T-helper 22 cell (primary cell): ENCODE measurements at places on chromosomes 5 and 9.

GRCh38 chr5:67245259-67245846 lies 48.8 kb upstream of the CD180 start:
- DNase-seq: no peak

DNA sequence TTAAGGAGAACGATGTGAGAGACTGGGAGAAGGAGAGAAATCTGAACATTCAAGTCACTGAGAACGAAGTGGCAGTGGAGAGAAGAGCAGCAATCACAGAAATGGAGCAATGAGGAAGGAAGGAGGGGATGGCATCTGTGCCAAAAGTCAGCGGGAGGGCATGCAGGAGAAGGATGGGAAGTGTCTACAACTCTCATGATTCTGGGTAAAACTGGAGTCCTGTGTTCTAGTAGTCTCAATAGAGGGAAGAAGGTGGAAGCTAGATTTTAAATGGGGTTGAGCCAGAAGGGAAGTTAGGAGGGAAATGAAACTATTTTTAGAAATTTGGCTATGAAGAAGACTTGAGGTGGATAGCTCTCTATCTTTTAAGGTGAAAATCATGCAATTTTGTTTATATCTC lies 39.1 kb upstream of the SPATA31C2 start:
- no peak for DNase-seq

DNA sequence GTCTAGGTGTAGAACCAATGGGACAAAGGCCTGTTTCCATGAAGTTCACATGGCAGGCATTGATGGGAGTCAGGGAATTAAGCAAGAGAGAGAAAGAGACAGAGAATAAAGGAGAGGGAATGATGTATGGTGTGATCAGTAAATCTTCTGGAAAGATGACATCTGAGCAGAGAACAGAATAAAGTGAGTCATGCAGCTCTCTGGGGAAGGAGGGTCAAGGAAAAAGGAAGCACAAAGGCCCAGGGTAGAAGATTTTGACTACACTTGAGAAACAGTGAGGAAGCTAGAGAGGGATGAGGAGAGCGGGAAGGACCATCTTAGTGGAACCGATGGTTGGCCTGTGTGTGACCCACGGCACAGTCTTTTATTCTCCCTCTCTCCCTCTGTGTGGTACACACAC lies 425.9 kb downstream of the SPOCK1 start:
- no peak for DNase-seq

DNA sequence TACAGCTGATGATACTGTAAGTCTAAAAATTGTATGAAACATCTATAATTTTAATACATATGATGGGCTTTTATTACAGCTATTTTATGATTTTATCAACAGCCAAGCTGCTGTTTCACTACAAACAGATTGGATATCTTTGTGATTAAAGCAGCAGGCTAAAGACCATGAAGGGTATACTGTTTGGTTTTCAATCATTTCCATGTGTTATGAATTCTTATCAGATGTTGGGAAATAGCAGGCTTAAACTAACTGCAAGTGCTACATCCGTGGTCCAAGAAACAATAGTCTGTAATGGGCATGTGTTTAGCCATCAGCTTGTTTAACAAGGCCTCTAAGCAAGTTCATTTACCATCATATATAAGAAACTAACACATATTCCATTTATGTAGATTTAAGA lies 107.5 kb downstream of the CWC27 start:
- no peak for DNase-seq

DNA sequence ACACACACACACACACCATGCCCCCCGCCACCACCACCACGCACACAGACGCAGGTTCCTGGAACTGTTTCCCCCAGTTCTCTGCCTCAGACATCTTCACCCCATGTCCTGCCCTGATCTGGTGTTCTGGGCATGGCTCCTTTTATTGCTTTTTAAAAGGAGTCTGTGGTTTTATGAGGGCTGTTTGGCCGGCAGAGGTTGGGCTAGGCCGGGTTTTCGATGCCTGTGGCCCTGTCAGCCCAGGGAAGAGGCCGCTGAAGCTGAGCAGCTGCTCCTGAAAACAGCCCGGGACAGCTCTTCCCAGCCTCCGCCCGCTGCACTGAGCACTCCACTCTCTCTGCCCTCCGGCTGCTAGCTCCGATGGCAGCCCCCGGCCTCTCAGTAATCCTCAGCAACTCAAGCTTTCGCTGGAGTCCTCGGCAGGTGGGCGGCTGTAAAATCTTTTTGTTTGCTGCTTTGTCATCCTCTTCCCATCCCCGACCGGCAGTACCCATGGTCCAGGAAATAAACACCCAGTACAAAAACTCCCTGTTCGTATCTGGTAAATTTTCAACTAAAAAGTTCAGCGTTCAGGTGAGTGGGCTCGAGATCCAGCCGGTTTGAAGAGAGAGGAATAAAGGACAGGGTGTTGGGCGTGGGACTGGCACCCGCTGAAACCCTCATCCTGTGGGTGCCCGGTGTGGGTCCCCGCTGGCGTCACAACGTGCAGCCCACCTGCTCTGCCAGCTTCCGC lies 103.0 kb upstream of the ERCC6L2 start:
- no peak for DNase-seq

DNA sequence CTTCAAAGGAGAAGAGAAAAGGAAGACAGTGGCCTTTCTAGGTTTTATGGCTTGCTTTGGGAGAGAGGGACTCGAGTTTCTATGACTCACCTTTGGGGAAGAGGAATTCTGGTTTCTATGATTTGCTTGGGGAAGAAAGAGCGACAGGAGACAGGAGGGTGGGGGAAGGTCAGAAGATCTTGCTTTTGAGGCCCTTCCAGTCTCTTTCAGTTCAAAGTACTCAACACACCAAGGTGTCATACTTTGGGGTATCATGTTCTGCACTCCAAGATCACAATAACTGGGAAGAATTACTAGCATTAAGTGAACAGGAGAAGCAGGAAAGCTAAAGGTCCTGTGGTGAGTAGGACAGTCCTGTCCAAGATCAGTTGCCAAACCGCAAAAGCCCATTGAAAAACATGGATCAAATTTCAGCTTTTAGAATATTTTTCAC lies 324.5 kb downstream of the ARHGEF28 start:
- DNase-seq: no peak

GRCh38 chr9:130026583-130027340 lies 16.2 kb downstream of the FNBP1 start:
- DNase-seq: no peak

DNA sequence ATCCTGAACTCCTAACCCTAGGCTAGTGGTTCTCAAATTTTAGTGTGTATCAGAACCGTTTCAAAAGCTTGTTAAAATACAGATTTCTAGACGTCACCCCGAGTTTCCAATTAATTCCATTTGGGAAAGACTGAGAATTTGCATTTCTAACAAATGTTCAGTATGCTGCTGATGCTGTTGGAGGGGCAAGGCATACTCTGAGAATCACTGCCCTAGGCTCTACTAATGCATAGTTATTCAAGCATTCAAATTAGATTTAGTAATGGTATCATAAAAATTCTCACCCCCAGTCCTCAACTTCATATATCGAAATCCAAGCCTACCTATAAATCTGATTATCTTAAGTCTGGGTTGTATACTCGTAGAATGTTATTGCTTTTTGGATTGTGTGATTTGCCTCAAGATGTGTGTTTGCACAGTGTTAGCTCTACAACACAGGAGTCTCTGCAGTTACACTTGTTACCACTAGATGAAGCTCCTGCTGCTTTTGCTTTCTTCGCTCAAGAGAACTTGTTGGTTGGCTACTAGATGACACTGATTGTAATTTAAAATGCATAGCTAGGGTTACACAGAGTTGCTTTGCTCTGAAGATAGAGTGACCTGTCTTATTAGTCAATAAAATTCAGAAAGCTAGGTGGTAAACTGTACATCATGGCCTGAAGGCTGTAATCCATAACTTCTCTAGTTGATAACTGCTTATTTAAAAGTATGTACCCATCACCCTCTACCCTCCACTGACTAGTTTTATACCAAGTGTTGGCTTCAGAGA lies 7.5 kb upstream of the ERAP2 start:
- no peak for DNase-seq
